SK-N-DZ (cell line): ENCODE measurements at places on chromosomes 5 and 9.
A peak's percentile ranks its signal among the peaks of the same experiment; 100 is the strongest.

GRCh38 chr9:97057651-97058050 is 18.7 kb upstream of the CTSV start:
- no peak for DNase-seq

- DNase-seq: no peak
These were observed 75.2 kb downstream of the NPR3 start for GRCh38 chr5:32786311-32786710.

DNA sequence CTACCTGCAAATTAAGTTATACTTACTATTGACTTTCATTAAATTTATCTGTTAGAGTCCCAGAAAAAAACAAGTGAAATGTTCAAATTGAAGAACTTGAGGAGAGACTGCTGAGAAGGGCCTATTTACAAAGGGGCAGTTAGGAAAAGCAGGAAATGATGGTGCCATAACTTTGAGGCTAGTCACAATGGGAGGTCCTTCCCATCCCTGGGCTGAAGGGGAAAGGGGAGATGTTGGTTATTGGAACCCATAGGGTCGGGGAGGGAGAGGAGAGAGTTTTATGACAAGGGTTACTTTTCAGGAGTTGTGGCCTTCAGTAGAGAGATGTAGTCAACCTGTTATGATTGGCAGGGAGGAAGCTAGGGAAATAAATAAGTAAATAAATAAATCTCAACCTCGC is 169.1 kb downstream of the DMRT2 start:
- DNase-seq: no peak

DNA sequence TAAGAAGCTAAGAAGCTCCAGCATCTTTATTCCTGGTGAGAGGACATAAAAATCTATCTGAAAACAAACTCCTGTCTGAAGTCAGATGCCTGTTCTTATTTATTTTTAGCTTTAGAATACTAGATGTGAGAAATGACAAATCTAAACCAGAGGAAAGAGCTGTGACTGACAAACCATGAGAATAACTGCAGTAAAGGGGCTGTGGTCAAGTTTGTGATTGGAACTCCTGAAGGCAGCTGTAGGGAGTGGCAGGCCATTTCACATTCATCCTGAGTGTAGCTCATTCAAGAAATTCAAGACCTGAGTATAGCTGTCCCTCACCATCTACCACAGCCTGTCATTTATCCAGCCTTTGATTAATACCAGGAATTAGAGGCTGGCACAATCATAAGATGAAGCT is 718.8 kb downstream of the BRINP1 start:
- no peak for DNase-seq

- DNase-seq: no peak
These were observed 59.2 kb upstream of the IL17B start for GRCh38 chr5:149438281-149438680.

DNA sequence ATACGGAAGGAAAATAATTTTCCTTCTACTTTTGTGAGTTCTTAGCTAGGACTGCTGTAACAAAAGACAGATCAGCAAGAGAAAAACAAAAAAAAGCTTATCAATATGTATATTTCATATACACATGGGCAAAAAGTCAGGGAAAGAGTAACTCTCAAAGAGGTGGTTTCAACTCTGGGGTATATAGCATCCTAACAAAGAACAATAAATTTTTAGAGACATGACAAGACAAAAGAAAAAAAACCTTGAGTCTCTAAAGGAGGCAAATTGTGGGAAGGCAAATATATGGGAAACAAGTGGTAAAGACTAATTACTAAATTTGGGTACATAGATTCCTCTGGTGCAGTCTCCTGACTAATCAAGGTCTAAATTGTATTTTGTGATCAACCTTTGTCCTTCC is 93.2 kb downstream of the C5orf15 start:
- DNase-seq: no peak

DNA sequence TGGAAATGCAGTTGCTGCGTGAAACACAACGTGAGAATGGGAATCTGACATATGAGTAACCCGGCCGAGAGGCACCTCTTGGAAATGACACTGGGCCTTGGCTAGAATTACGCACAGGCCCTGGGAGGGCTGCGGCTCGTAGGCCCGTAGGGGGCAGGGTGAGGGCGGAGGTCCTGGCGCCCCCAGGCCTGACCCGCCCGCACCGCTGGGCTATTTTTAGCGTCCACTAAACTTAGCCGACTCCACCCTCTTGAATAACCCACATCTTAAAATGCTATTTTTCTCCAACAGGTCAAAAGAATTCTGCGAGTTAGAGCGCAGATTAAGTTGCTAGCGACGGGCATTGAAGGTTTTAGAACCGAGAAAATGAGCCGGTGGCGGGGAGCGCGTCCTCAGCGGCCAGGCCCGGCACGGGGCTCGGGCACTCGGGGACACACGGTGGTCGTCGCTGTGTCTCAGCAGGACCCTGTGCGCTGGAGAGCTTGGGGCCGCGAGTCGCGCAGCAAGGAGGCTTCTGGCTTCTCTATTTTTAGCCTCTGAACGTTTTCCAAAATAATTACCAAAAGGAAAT is 168.5 kb downstream of the AUH start:
- peak; percentile 55 for DNase-seq
